ENCODE measurements at places on chromosomes 6 and 20. TPM values are rescaled to one million over a fixed set of nuclear protein-coding genes. Genes with fewer than 3 reads are reported as not detected.

The BIRC7 gene
- 0.54 TPM for total RNA-seq

The TXNDC5 gene
- 117 TPM for total RNA-seq

The LRRN4 gene
- total RNA-seq: 17.9 TPM

The PRDM13 gene
- 0.44 TPM for total RNA-seq

The TP53TG5 gene
- not detected for total RNA-seq

The ZNF165 gene
- 11.0 TPM for total RNA-seq

The CTCFL gene
- not detected for total RNA-seq

The MYMX gene
- not detected for total RNA-seq

The KCNB1 gene
- not detected for total RNA-seq

DNA sequence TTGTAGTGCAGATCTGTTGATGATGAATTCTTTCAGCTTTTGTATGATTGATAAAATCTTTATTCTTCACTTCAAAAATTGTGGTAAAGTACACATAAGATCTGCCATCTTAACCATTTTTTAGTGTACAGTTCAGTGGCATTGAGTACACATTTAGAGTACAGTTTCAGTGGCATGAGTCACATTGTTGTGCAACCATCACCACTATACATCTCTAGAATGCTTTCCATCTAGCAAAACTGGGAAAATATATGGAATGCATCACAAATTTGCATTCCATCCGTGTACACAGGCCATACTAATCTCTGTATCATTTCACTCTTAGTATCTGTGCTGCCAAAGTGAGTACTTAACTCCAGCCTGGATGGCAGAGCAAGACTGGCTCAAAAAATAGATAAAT, 28.7 kb downstream of the SIRPD start:
- H3K4me3 ChIP-seq: no peak overlapping the region
- no peaks in the 10 kb centered on the region for H3K36me3 ChIP-seq
- no peaks in the 10 kb centered on the region for H3K4me1 ChIP-seq
- H3K27ac ChIP-seq: no peak overlapping the region
- DNase-seq: no peak

DNA sequence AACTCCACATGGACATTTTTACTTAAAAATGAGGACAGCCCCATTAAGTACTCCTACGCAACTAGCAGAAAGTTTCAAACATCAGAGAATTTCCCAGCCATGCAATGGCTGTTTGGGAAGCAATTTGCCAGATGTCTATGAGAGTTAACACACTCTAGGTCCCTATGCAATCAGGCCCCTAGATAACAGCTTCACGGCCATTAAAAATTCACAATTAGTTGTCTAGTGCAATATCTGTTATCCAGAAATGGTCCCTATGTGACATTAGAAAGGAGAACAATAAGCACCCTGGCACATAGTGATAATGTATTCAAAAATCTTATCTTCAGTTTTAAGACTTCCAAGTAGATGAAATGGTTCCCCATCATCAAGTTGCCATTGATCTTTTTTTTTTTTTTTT, 174.3 kb upstream of the NRSN1 start:
- H3K27me3 ChIP-seq: no peaks in the 10 kb centered on the region
- H3K4me3 ChIP-seq: no peak overlapping the region
- H3K27ac ChIP-seq: no peak overlapping the region
- no peaks in the 10 kb centered on the region for H3K4me1 ChIP-seq

GRCh38 chr20:49290608-49291191, 12.8 kb upstream of the ZNFX1 start:
- DNase-seq: no peak
- peaks cover 32% of the 10 kb centered on the region for H3K36me3 ChIP-seq
- H3K27ac ChIP-seq: peak overlapping the region; percentile 79

DNA sequence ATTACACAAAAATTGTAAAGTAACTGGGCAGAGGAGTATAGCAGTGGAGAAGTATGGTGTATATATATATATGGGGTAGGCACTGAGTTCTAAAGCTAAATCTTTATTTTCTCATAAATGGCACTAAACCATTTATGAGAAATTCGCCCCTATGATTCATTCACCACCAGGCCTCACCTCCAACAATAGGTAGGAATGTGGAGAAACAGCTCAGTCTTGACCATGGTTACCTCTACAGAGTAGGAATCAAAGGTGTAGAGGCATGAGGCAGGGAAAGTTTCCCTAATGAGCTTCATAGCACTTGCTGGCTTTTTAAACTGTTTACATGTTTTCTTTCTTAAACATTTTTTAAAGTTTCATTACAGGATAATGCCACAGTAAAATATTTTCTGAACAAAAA, 36.9 kb upstream of the SUMO4 start:
- DNase-seq: peak; percentile 5
- no peaks in the 10 kb centered on the region for H3K36me3 ChIP-seq
- peaks cover 7% of the 10 kb centered on the region for H3K4me1 ChIP-seq
- H3K4me3 ChIP-seq: no peak overlapping the region
- H3K27me3 ChIP-seq: no peaks in the 10 kb centered on the region

- 0 out of 2 replicates have a peak, but pooled peaks cover 1% of the 10 kb centered on the region for H3K36me3 ChIP-seq
- H3K27me3 ChIP-seq: no peaks in the 10 kb centered on the region
- H3K4me1 ChIP-seq: peaks cover 17% of the 10 kb centered on the region
- H3K27ac ChIP-seq: peak overlapping the region; percentile 89
Measured at GRCh38 chr20:33994222-33994913, 657 bp downstream of the RALY start.

GRCh38 chr6:118697554-118697953, 46.2 kb upstream of the CEP85L start:
- DNase-seq: no peak
- H3K27ac ChIP-seq: no peak overlapping the region
- no peaks in the 10 kb centered on the region for H3K4me1 ChIP-seq
- no peak overlapping the region for H3K4me3 ChIP-seq
- no peaks in the 10 kb centered on the region for H3K27me3 ChIP-seq

- no peak for DNase-seq
- H3K4me3 ChIP-seq: no peak overlapping the region
- H3K4me1 ChIP-seq: no peaks in the 10 kb centered on the region
- no peaks in the 10 kb centered on the region for H3K27me3 ChIP-seq
- no peaks in the 10 kb centered on the region for H3K36me3 ChIP-seq
Measured at GRCh38 chr6:80535914-80536565, 429.6 kb downstream of the BCKDHB start.

GRCh38 chr20:19658137-19658536, 99.9 kb upstream of the RIN2 start:
- 0 out of 2 replicates have a peak, but pooled peaks cover 3% of the 10 kb centered on the region for H3K27me3 ChIP-seq
- H3K4me3 ChIP-seq: no peak overlapping the region

DNA sequence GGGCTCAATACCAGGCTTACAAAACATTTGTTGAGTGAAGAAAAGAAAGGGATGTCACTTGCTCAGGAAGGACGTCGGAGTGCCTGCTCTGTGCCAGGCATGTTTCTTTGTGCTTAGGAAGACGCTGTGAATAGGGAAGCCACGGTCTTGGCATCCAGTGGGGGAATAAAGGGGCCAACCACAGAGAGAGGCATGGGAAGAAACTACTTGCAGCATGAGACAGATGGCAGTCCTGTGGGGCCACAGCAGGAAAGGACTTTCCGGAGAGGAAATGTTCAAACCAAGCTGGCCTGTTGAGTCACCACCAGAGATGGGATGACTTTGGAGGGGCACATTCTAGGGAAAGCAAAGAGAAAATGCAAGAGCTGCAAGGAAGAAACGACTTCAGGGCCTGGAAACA, 173.2 kb downstream of the CDH26 start:
- no peaks in the 10 kb centered on the region for H3K36me3 ChIP-seq
- no peak overlapping the region for H3K4me3 ChIP-seq
- no peaks in the 10 kb centered on the region for H3K4me1 ChIP-seq
- H3K27ac ChIP-seq: no peak overlapping the region
- no peaks in the 10 kb centered on the region for H3K27me3 ChIP-seq

GRCh38 chr6:170090561-170090960, 200.3 kb downstream of the DLL1 start:
- H3K4me1 ChIP-seq: no peaks in the 10 kb centered on the region
- H3K36me3 ChIP-seq: no peaks in the 10 kb centered on the region
- H3K4me3 ChIP-seq: no peak overlapping the region
- H3K27ac ChIP-seq: no peak overlapping the region
- no peak for DNase-seq

DNA sequence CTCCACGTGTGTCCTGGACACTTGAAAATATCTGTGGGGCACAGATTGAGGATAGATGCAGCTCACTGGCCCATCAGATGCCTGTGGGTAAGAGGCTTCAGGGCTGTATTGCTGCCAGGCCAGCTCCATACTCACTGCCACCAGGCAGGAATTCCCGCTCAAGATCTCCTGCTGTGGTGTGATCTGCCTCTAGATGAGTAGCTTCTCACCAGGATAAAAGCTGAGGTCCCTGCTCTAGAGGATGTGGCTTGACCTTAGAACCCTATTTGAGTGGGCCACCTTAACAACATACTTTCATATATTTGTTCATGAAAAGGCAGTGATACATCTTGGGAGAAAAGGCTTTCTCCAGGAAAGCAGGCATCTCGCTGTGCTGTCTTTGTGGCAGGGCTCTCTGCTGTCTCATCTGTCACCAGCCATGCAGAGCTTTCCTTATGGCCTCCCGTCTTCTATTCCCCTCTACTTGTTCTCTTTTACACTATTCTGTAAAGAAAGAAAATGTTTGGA, 165.7 kb upstream of the RNF217 start:
- H3K4me1 ChIP-seq: no peaks in the 10 kb centered on the region
- no peaks in the 10 kb centered on the region for H3K36me3 ChIP-seq
- H3K27me3 ChIP-seq: no peaks in the 10 kb centered on the region
- H3K4me3 ChIP-seq: no peak overlapping the region

DNA sequence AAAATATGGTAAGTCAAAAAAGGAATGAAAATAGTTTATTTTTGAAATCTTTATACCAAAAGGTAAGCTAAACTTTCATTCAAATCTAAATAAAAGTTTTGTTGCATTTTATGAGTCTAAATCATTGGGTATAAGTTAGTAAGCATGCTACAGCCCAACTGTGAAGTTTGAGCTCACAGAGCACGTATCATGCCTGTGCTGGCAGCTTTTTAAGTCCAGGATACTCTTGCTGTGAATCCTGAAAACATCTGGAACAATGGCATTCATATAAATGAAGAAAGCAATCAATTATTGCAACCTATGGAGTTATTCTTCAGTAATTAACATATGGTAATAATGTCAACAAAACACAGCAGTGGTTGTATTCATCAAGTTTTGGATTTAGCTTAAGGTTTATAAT, 656.9 kb downstream of the RFPL4B start:
- H3K27ac ChIP-seq: no peak overlapping the region
- no peak overlapping the region for H3K4me3 ChIP-seq
- no peaks in the 10 kb centered on the region for H3K36me3 ChIP-seq
- no peak for DNase-seq

DNA sequence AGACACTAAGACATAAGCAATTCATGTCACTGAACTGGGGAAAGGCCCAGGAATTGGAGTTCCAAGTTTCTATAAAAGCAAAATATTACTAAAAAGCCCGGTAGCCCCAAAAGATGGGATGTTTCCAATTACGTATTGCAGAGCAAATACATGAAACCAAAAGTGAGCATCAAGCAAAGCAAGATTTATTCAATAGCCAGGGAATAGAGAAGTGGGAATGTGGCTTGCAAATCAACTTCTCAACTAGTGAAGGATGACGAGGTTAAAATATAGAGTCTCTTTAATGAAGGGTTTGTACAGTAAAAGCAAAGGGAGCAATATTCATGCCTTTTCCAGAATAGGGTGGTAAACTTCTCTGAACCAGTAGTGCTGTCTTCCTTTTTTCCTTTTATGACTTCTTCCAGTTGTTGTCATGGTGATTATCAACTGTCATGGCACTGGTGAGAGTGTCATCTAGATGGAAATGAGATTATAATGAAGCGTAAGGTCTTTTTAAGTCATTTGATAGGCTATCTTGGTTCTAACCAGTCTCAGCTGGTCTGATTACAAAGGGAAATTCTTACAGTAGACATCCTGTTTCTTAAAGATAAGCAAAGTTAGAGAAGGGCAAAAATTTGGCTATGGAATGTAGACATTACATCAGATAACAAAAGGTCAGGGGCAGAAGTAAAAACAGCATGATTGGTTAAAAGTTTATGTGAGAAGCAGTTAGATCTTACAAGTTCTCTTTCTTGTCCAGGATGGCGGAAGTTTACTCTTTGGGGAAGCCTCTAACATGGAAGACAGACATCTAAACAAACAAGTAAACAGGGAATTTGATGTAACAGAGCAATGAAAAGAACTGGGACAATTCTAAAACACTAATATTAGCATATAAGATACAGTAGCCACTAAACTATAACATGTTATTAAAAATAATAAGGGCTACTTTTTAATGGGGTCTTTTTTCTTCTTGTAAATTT, 96.9 kb downstream of the TBX18 start:
- DNase-seq: no peak
- no peaks in the 10 kb centered on the region for H3K4me1 ChIP-seq
- H3K36me3 ChIP-seq: no peaks in the 10 kb centered on the region
- H3K27me3 ChIP-seq: no peaks in the 10 kb centered on the region

DNA sequence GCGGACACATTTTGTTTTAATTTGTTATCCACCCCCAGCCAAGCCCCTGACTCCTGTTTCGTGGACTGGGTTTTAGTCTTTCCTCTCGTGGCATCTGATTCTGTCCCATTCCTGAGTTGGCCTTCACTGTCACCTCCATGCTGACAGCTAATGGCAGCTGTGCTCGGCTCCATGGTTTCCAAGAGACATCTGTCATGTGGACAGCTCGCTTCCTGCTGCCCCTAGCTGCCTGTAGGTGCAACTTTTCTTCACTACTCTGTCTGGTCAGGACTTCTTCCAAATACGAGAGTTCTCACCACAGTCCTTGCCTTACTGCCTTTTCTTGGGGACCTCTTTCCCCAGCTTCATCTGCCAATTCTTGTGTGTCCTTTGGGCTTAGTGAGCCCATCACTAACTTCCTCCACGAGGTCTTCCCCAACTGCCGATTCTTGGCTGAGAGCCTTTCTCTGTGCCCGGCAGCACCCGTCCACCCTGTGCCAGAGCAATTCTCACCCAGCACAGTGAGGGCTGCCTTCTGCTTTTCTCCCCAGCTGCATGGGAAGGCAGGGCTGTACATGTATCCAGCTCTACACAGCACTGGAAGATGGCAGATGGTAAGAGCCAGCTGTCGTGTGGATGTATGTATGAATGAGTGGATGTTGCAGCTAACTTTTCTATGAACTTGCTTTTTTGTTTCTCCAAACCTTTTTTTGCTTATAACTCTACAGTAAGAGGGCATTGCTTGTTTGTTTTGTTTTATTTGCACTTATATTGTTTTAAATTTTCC, 140.4 kb downstream of the F13A1 start:
- no peaks in the 10 kb centered on the region for H3K27me3 ChIP-seq
- H3K27ac ChIP-seq: no peak overlapping the region
- no peak for DNase-seq
